ENCODE measurements at places on chromosomes 13 and 19. TPM values are rescaled to one million over a fixed set of nuclear protein-coding genes. Genes with fewer than 3 reads are reported as not detected.

ANGPTL8 gene
- total RNA-seq: not detected

VSTM2B gene
- total RNA-seq: not detected

JSRP1 gene
- total RNA-seq: 0.39 TPM

TMEM238 gene
- total RNA-seq: 0.21 TPM

FRY gene
- total RNA-seq: 68.7 TPM

Data from pulmonary artery endothelial cell (primary cell).